ENCODE measurements at places on chromosomes 5 and 9.

DNA sequence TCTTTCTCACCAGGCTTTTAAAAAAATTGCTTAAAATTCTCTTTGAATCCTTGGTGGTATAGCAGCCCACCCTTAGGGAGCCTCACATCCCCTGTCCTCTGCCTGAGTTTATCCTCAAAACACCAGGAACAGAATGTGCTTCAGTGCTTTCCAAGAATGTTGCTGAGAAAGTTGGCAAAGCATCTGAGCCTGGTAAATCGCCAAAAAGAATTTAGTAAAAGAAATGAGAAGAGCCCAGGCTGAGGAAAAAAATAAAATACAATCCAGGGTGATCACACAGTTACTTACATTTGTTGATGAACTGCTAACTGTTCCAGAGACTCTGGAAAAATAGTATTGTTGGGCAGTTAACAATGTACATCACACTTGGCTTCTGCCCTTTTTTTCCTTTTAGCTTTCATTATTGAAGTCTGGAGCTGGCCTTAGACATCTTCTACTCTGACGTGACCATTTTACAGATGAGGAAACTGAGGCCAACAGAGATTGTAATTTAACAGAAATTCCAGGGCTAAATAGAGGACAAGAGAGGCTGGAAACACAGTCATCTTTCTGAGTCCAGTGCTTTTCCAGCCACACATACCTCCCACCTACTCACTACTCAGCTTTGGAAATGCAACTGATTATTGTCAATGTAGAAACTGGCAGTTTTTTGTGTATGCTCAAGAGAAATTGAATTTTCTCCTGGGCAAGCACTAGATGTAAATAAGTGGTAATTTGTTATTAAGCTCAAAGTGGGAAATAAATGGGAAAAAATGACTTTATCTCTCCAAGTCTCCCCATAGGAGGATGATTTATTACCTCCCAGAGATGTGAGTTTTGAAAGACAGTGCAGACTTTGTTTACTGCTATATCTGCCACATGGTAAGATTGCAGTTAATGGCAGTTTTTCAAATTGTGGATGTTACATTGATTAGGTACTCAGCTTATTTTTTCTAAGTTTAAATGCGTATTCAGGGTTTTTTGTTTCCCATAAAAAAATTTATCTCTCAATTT lies 86.7 kb upstream of the ALDH1A1 start:
- DNase-seq: no peak

GRCh38 chr5:125421006-125421405 lies 674.6 kb upstream of the ZNF608 start:
- no peak for DNase-seq

GRCh38 chr5:111935009-111935408 lies 178.0 kb upstream of the NREP start:
- no peak for DNase-seq

- DNase-seq: no peak
Measured at GRCh38 chr5:147752033-147752432, 30.5 kb downstream of the JAKMIP2 start.

DNA sequence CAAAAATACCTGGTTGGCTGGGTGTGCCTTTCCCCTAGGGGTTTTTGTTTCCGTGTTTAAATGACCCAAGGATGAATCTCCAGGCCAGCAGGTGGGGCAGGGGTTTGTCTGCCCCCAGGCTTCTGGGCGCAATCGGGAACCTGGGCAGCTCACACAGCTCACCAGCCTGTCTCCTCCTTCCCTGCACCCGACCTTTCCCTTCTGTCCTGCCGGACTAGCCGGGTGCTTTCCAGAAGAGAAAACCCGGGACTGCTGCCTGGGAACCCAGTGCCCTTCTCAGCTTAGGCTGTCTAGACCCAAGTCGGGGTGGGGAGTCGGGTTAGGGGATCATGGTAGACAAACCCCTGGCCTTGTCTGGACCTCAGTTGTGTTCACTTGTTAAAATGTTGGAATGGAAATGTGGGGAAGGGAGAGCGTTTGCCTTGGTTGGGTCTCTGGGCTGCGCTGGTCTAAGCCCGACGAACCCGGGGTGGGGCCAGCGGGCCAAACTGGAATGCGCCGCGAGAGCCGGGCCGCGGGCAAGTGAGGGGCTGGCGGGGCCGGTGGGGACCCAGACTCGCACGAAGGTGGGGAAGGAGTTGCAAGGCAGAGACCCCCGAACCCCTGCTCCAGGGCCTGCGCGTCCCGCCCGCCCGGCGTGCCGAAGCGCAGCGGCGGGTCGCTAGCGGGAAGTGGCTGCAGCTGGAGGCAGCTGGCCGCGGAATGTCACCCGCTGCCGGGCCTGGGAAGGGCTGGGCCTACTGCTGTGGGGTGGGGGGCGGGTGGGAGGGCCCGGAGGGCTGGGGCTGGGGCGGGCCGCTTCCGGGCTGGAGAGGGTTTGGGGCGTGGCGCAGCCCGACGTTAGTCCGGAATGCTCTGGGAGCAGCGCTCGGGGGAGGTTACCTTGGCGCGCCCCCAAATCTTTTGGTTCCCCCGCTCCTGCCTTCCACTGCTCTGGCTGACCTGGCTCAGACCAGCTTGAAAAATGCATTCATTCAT lies 84.6 kb downstream of the DAB2IP start:
- DNase-seq: no peak

DNA sequence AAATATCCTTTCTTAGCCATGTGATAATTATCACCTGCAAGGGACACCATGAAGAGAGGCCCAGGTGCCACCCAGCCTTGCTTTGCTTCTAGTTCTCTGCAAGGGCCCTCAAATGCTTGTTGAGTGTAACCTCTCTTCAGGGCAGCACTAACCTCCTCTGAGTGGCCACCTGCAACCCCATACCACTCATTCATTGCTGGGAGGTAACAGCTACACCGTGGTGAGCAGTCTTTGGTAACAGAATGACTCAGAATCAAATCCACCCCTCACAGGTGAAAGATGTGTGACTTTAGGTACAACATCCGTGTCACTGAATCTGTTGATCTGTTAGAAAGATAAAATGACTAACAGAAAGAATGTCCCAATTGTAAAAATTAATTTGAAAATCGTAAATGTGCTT lies 365.1 kb upstream of the TRPC7 start:
- no peak for DNase-seq

- no peak for DNase-seq
Measured at GRCh38 chr5:30752015-30752414, 441.5 kb upstream of the CDH6 start.

All from WERI-Rb-1 (cell line).